Right lung (tissue), 10 donors: ENCODE measurements at places on chromosomes 4 and X. TPM values are rescaled to one million over a fixed set of nuclear protein-coding genes. Genes with fewer than 3 reads are reported as not detected.

Gene PDCL2
- polyA plus RNA-seq: not detected

Gene MXRA5
- polyA plus RNA-seq: 2.1 TPM

Gene HTRA3
- polyA plus RNA-seq: 13.7 TPM

Gene SMR3B
- polyA plus RNA-seq: not detected

Gene TEX11
- polyA plus RNA-seq: not detected

Gene SHISA3
- 33.6 TPM for polyA plus RNA-seq

Gene BEX1
- polyA plus RNA-seq: 10.1 TPM

Gene EVC2
- polyA plus RNA-seq: 9.2 TPM

Gene CENPU
- 20.8 TPM for polyA plus RNA-seq

Gene SHROOM4
- 38.8 TPM for polyA plus RNA-seq

Gene MAB21L2
- not detected for polyA plus RNA-seq

- no peak for DNase-seq
These were observed 202.0 kb downstream of the DHX15 start for GRCh38 chr4:24382381-24382780.

DNA sequence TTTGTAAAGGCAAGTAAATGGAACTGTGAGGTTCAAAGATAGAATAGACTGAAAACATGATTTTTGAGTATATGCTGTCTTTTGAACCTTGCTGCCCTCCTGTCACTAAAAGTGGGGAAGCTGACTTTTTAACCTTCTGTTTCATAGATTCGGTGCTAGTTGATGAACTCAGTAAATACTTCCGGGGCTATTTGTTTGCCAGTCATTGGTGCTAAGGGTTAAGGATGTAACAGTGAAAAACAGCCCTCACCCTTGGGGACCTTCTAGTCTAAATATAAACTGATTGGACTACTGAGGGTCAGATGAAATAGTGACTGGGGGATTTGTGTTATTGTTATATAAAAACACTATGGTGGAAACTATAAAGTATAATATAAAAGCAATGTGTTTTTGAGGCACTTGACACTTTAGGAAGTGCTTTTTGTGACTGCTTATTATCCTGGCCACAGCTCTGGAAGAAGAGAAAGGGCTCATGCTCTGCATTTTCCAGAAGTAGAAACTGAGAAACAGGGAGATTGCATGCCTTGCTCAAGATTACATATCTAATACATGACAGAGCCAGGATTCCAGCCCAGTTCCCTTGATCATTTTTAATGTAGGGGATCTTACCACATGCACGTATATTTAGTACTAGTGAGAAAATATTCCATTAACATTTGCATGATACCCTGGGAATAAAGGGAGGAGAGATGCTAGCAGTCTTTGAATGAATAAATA lies 3.9 kb downstream of the BST1 start:
- no peak for DNase-seq

- DNase-seq: no peak
These were observed 162.6 kb upstream of the RAPGEF2 start for GRCh38 chr4:158940271-158940670.

GRCh38 chrX:6909396-6909795 lies 238.1 kb upstream of the STS start:
- DNase-seq: no peak

DNA sequence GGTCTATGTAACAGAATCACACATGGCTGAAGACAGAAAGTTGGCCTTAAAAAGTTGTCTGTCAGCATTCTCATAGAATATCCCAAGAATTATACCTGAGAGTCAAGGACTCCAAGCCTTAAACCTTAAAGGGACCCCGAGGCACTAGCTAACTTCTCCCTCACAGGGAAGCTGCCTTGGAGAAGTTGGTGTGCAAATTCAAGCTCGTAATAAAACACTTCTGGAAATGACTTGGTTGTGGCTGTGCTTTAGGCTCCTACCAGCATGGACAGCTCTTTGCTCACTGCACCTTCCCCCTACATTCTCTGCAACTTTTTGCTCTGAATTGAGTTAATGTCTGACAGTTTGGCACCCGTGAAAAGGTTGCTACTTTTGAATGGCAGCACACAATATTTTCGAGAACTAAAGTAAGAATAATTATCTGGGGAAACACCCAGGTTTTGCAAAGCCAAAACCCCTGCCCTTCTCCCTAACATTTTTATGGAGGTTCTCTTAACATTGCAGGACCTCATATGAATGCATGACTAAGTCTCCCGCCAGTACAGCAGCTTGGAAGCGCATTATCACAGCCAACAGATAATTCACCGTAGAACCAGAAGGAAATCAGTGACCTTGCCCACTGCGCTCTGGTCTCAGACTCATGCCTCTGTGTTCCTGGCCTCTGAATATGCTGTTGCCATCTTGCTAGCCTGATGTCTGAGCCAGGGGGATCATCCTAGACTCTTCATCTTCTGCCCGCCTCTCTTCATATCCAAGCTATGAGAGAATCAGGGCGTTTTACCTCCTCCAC lies 91.0 kb downstream of the MGST2 start:
- DNase-seq: no peak

DNA sequence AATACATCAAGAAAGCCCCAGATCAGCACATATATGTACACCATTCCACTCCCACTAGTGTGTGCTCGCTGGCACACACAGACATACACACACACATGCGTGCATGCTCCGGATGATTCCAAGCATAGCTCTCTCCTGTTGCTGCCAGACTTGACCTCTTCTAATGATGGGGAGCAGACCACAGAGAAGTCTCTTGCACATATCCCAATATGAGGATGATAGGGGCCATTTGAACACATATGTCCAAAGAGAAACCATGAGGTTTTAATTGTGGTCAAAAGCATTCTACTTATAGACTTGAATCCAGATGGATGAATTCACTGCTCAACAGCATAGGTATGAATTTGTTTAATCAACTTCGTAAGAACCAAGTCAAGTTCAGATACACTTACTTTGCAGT lies 214.9 kb downstream of the AFF2 start:
- no peak for DNase-seq

- no peak for DNase-seq
These were observed 1.8 kb downstream of the FTHL17 start for GRCh38 chrX:31070057-31070468.

GRCh38 chr4:56465599-56466295 lies 1.7 kb upstream of the SRP72 start:
- DNase-seq: no peak

GRCh38 chrX:46255046-46255445 lies 290.2 kb downstream of the ZNF674 start:
- DNase-seq: no peak

DNA sequence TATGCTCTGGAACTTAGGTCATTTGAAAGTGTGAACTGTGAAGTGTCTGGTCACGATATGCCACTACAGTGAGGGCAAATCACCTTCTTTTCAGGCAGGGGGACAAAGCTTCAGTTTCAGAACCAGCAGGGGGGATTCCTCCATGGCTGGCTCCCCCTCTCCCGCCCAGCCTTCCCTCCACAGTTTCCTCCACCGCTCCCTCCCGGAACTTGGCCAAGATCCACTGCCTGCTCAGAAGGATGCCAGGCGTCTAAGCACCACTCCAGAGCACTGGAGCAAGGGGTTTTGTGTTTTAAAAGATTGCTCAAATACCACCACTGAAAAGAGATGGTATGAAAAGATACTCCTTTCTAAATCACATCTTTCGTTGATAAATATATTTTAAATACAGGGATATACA lies 126.9 kb downstream of the ELOVL6 start:
- DNase-seq: peak; percentile 45

GRCh38 chr4:99029852-99030251 lies 34.3 kb downstream of the METAP1 start:
- no peak for DNase-seq

- no peak for DNase-seq
These were observed 782 bp downstream of the ARHGAP24 start for GRCh38 chr4:85475631-85476233.

DNA sequence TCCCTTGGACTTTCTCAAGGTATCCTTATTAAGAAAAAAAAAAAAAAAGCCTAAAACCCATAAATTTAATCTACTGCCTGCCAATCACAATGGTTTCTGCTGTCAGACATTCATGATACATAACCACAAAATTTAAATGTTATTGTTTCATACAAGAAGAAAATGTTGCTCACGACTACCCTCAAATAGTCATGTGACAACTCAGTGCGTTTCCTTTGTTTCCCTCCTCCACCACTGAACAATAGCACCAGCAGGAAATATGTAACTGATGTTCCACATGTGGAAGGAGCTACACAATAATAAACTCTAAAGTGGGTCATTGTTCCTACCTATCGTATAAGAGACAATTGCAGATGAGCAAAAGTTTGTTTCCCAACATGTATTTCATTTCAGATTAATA lies 244.1 kb upstream of the EDNRA start:
- no peak for DNase-seq

DNA sequence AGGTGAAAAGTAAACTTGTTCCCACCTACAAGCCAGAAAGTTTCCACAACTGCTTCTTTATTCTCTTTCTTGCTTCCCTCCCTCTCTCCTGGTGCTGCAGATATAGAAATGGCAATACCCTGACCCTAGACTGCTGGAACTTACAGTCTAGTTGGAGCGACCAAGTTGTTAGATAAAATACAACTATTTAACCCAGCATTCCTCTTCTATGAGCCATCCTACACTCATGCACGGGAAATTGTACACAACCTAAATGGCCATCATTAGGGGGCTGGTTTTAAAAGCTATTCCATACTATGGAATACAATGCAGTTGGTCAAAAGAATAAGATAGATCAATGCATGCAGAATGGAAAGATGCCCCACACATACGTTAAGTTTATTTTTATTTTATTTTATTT lies 41.1 kb downstream of the PJA1 start:
- no peak for DNase-seq

DNA sequence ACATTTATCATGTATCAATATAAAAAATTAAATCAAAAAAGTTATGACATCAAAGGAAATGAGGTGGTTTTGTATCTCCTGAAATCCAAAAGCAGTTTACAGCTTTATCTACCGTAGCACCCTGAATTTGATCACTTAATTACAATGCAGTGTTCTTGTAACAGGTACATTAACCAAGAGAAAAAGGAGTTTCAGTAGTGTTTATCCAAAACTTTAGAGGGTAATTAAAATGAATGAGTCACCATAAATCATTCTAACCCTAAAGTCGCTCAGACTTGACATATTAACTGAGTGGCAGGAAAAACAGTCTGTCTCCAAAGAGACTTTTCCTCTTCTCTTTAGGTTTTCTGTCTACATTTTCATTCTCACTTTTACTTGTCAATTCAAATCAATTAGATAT lies 907.6 kb upstream of the EPHA5 start:
- no peak for DNase-seq

DNA sequence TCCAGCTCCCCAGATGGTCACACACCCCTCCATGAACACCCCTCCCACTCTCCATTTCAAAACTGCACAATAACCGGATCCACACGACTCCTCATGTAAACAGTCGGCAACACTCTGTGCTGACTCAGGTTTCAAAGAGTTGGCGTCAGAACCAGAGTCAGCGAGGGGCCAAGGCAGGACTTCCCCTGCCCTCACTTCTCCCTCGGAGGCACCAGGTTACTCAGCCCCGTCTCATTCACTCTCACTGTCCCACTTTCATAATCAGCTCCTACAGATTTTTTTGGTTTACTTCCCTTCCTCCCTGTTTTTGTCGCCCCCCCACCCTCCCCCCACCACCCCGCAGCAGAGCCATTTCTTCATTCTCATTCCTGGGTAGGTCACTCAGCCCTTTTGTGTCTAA lies 2.7 kb upstream of the TIMP1 start:
- no peak for DNase-seq

DNA sequence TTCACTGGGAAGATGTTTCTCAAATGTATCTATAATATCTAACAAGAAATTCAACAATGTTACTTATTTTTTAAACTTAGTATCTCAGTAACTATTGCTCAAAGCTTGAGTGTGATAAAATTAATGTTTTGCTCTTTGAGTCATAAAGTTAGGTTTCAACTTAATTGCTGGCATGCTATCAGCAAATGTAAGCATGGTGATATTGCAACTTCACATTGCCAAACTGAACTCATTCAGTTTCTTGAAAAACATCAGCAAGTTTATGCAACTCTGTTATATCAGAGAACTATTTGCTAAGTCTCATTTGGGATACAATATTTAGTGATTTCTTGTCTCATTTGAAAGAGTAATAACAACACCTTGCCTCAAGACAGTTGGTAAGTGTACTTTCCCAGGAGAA lies 91.2 kb upstream of the KLF3 start:
- DNase-seq: no peak

DNA sequence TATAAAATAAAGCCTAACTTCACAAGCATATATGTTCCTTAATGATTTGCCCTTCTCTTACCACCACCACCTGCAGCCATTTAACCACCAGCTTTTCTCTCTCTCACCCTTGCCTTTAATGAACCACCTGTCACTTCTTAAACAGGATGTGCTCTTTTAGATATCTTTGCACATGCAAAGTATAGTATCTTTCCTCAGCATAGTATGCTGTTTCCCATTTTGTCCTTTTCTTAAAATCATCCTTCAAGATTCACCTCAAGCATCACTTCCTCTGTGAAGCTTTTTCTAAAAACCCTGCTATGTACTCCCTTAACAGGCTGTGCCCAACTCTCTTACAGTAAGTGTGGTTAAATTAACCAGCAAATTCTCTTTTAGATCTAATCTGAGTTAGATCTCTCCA lies 8.2 kb upstream of the CNOT6L start:
- no peak for DNase-seq

DNA sequence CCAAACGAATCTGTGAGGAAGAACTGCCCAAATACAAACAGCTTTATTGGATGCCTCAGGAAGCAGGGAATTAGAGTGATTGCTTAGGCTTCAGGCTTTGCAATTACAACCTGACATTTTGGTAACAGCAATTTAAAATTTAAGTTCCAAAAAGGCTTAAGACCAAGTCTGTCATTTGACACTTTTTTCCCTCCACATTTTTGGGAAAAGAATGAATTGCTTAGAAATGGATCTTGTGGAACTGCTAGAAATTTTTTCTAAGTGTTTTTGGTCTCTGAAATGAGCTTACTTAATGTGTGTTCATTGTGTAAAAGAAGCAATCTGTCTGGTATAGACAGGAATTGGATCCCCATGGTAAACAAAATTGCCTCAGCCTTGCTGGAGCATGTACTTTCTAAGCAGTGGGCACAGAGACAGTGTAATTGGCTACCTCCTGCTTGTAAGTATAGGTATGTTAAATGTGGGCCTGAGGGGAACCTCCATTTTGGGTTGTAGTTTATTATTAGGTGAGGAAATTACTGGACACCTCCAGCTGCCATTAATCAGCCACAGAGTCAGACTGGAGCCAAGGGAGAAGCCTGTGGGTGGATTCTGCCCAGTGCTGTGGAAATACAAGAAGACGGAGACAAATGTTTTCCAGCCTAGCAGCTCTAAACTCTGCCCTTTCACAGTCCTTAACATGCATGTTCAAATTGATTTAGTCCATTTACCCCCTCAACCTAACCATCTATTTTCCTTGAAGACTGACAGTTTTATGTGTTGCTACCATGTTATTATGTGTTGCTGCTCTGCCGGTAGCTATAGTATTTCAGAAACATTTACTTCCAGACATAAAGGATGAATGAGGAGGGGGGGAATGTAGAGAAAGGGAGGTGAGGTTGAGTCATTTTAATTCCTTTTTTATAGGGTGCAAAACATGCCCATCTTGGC lies 473.0 kb downstream of the SPRY1 start:
- DNase-seq: no peak

GRCh38 chr4:148442832-148443511 lies 758 bp upstream of the NR3C2 start:
- DNase-seq: no peak
